ENCODE measurements at places on chromosomes 7 and 10. TPM values are rescaled to one million over a fixed set of nuclear protein-coding genes. Genes with fewer than 3 reads are reported as not detected.

DNA sequence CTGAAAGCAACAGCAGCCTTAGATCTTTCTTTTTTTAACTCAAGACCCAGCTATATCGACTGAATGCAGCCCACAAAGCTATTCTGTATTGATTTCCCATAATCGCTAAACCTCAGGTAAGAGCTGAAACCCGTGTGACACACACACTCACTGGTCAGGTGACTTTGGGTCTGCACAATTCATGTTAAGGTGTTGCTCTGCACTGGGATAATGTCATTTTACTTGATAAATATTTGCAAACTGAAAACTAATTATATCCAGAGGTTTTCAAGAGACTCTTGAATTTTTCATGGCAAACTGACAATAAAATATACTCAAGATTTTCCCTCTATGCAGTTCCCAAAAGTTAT lies 33.1 kb downstream of the SCRN1 start:
- no peak for DNase-seq
- H3K4me3 ChIP-seq: peak overlapping the region; percentile 20
- H3K36me3 ChIP-seq: no peaks in the 10 kb centered on the region
- peaks cover 9% of the 10 kb centered on the region for H3K4me1 ChIP-seq
- H3K27ac ChIP-seq: no peak overlapping the region

DNA sequence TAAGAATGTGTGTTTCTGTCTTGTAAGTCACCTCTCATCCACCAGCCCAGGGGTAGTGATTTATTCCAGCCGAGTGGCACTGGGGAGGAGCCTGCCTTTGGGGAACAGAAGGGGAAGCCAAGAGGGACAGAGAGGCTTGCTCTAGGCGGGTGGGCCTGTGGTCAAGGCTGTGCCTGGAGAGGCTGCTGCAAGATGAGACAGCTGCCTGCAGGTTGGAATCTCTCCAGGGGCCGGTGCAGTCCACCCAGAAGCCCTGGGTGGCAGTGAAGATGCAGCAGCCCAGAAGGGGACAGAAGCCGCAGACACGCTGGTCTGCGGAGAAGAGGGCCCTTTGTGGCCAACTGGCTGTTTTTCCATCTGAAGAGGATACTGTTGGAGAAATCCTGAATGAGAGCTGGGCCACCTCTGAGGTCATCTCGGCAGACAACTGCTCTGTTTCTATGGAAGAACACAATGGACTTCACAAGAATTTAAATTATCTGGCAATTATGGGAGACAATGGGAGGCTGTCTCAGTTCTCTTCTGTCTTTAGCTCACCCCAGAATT lies 175.7 kb downstream of the GFRA1 start:
- H3K4me3 ChIP-seq: no peak overlapping the region
- no peaks in the 10 kb centered on the region for H3K36me3 ChIP-seq
- H3K4me1 ChIP-seq: no peaks in the 10 kb centered on the region

DNA sequence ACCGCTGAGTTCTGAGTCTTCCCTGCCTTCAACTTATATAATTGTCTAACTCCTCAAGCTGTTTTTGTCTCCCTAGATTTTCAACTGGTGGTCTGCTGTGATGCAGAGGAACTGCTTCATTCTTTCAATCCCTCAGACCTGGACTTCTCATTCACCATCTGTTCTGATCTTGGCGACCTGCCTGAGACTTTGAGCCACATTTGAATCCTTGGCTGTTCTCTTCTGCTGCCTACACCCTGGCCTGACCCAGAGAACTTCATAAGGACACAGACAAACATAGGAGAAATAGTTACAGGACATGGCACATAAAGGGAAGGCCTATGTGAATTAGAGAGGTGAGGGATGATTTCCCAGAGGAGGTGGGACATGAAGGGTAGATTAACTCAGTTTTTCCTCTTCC lies 326.7 kb downstream of the PTEN start:
- H3K4me1 ChIP-seq: peaks cover 23% of the 10 kb centered on the region
- no peak overlapping the region for H3K27ac ChIP-seq
- no peak overlapping the region for H3K4me3 ChIP-seq
- no peaks in the 10 kb centered on the region for H3K36me3 ChIP-seq

- no peak for DNase-seq
- H3K27me3 ChIP-seq: peaks cover 4% of the 10 kb centered on the region
- peaks cover 8% of the 10 kb centered on the region for H3K4me1 ChIP-seq
Observed at GRCh38 chr10:103254538-103255325, 9.0 kb downstream of the RPEL1 start.

DNA sequence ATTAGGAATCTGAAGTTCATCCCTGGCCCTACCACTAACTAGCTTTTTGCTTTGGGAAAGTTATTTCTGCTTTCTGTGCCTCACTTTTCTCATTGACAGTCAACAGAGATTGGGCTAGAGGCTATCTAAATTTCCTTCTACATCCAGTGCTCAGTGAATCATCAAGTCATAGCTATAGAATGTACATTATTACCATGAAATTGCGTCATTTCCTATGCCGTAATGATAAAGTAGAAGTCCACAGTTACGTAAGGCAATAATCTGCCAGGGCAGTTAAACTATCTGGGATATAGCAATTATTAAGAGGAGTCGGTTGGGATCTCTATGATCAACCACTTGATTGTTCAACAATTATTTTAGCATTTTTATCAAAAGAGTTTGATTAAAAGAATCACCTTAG lies 64.4 kb downstream of the ITGB8 start:
- H3K27ac ChIP-seq: no peak overlapping the region
- no peak for DNase-seq
- no peaks in the 10 kb centered on the region for H3K27me3 ChIP-seq

DNA sequence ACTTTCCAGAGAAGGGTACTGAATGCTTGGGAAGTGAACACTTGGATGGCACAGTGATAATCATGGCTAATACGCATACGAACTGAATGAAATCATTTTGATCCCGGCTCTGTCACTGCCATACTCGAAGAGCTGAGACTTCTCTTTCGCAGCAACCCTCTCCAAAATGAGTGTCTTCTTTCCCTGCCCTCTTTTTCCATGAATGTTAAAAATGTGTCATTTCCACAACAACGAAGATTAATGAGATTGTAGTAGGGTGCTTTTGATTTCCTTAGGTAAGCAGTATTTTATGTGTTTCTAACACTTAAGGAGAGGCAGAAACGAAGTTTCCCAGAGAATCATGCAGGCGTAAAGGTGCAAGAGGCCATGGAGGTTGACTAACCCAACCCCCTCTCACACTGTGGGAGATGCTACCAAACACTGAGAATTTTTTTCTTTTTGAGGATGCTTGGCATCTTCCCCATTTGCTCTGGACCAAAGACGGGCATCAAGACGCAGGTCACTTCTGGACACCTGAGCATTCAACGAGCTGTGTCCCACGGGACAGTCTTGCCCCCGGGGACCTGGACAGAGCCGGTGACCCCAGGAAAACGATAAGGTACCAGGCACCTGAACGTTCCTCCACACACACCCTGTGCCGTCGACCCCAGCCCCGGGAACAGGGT lies 823 bp downstream of the COPG2 start:
- H3K27ac ChIP-seq: peak overlapping the region; percentile 46
- peaks cover 19% of the 10 kb centered on the region for H3K4me1 ChIP-seq
- peak overlapping the region; percentile 79 for H3K4me3 ChIP-seq
- peaks cover 3% of the 10 kb centered on the region for H3K36me3 ChIP-seq
- no peak for DNase-seq

- peaks cover 67% of the 10 kb centered on the region for H3K4me1 ChIP-seq
- peaks cover 29% of the 10 kb centered on the region for H3K36me3 ChIP-seq
- H3K27me3 ChIP-seq: no peaks in the 10 kb centered on the region
- H3K4me3 ChIP-seq: peak overlapping the region; percentile 51
- DNase-seq: peak; percentile 80
Observed at GRCh38 chr10:124732931-124733570, 11.1 kb downstream of the FAM53B start.

DNA sequence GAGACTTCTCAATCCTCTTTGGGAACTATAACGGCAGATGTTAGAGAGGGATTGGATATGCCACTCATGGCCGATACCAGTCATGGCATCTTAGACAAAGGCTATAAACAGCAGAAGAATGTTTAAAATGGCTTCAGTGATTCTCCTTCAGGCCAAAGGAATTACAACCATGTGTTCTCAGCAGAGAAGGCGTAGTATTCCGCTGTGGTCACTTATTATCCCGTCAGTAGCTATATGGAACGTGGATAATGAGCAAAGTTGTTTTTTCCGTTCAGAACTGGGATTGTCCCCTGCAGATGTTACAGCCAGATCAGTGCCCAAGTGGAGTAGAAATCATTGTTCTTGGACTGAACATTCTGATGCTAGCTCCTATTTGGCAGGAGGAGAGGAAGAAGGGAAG lies 43.1 kb downstream of the TEX36 start:
- no peaks in the 10 kb centered on the region for H3K4me1 ChIP-seq
- no peaks in the 10 kb centered on the region for H3K27me3 ChIP-seq
- H3K4me3 ChIP-seq: no peak overlapping the region
- H3K36me3 ChIP-seq: no peaks in the 10 kb centered on the region
- peak; percentile 29 for DNase-seq

DNA sequence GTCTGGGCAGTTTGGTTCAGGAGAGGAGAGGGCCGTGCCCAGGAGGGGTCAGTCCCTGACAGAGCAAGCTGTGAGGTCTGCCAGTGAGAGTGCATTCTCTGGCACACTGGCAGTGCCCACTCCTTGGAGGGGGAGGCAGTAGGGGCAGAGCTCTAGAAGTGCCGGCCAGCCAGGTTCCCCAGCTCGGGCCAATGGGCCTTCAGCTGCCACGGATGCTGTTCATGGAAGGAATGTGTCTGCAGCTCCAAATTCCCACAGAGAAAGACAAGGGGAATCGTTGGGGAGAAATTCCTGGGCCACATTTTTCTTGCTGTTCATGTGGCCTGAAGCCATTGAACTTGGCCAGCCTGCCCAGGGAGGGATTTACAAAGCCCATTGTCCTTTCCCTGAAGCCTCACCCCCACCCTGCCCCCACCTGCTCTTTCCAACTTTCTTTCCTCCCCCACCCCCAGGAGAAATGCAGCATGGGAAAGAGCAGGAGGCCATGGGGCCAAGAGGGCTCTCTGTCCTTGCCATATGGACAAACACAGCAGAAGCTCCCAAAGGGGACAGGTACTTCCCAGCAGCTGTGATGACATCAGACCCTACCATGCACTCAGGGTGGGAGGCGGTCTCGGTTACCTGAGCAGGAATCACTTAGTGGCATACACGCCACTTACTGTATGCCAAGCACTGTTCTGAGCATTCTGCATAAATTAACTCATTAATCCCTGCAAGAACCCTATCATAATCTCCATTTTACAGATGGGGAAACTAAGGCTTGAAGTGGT lies 70.7 kb downstream of the ARHGAP22 start:
- H3K27ac ChIP-seq: no peak overlapping the region
- peaks cover 2% of the 10 kb centered on the region for H3K27me3 ChIP-seq
- no peaks in the 10 kb centered on the region for H3K4me1 ChIP-seq
- no peak overlapping the region for H3K4me3 ChIP-seq
- H3K36me3 ChIP-seq: no peaks in the 10 kb centered on the region
- DNase-seq: no peak

Gene BCL7B
- total RNA-seq: 75.9 TPM

GRCh38 chr10:125953778-125954385 lies 57.5 kb downstream of the FANK1 start:
- H3K27ac ChIP-seq: no peak overlapping the region
- H3K4me1 ChIP-seq: no peaks in the 10 kb centered on the region
- H3K36me3 ChIP-seq: no peaks in the 10 kb centered on the region
- H3K4me3 ChIP-seq: no peak overlapping the region

Gene PRSS37
- total RNA-seq: not detected

- H3K27ac ChIP-seq: no peak overlapping the region
- no peaks in the 10 kb centered on the region for H3K4me1 ChIP-seq
- no peak overlapping the region for H3K4me3 ChIP-seq
- no peaks in the 10 kb centered on the region for H3K36me3 ChIP-seq
- peaks cover 7% of the 10 kb centered on the region for H3K27me3 ChIP-seq
Observed at GRCh38 chr10:523925-524324, 165.5 kb downstream of the DIP2C start.

GRCh38 chr7:42186151-42186550 lies 50.9 kb downstream of the GLI3 start:
- H3K4me3 ChIP-seq: no peak overlapping the region
- DNase-seq: no peak
- no peaks in the 10 kb centered on the region for H3K27me3 ChIP-seq
- H3K27ac ChIP-seq: no peak overlapping the region

DNA sequence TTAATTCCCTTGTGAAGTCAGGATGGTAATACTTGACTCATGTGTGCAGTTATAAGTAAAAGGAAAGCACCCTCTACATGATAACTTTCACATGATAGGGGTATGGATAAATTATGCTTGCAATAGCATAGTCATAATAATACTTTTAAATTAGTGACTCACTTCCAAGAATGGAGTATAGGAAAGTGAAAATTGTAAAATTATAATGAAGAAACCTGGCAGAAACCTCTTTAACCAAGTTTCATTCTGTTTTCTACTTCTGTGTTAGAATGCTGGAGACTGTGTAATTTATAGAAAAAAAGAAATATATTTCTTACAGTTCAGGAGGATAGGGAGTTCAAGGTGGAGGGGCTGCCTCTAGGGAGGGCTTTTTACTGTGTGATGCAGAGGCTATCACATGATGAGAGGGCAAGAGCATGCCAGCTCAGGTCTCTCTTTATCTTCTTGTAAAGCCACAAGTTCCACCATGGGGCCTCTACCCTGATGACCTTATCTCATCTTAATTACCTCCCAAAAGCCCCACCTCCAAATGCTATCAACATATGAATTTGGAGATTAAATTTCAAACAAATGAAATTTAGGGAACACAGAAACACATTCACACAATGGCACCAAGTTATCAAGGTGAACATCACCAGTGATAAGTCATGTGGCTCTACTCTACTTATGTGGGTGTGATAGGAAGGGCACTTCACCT lies 43.2 kb downstream of the HDAC9 start:
- no peak overlapping the region for H3K4me3 ChIP-seq
- no peak for DNase-seq
- peaks cover 4% of the 10 kb centered on the region for H3K4me1 ChIP-seq

DNA sequence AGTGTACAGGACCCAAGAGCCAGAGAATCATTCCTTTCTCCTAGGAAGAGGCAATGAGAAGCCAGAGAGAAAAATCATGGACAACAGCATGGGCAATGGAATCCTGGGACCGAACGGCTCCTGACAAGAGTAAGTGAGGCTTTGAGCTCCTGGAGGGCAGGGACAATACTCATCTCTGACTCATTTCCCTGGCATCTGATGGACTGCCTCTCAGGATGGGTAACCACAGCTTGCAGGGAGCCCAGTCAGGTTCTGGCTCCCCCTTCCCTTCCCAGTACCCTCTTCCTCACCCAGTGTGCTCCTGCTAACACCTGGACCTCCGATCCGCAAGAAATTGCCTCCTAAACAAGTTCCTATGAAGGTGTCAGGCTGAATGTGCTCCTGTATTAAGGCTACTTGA lies 51.2 kb upstream of the SORCS3 start:
- no peak overlapping the region for H3K27ac ChIP-seq
- no peaks in the 10 kb centered on the region for H3K4me1 ChIP-seq
- DNase-seq: no peak
- H3K4me3 ChIP-seq: no peak overlapping the region
- peaks cover 8% of the 10 kb centered on the region for H3K27me3 ChIP-seq

- no peaks in the 10 kb centered on the region for H3K36me3 ChIP-seq
- no peak for DNase-seq
- H3K27me3 ChIP-seq: no peaks in the 10 kb centered on the region
- H3K4me1 ChIP-seq: peaks cover 16% of the 10 kb centered on the region
- no peak overlapping the region for H3K27ac ChIP-seq
Observed at GRCh38 chr10:12539350-12540164, 190.2 kb downstream of the CAMK1D start.
